HS-27A (cell line): ENCODE measurements at places on chromosomes 6 and 20.

GRCh38 chr6:111210194-111210728 lies 123.0 kb downstream of the SLC16A10 start:
- DNase-seq = peak; percentile 38

DNA sequence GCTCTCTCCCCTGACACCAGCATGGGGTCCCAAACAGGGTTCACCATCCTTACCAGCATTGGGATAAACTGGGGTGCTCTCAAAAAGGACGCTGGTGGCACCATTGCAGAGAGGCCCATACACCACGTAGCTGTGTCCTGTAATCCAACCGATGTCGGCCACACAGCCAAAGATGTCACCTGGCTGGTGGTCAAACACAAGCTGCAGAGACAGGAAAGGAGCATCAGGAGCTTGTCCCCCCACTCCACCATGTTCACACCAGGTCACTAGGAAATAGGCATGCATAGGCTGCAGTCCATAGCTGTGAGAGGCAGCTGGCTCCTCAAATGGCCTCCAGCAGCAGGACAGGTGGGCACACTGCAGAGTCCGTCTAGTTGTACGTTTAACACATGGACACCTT lies 28.8 kb upstream of the APMAP start:
- DNase-seq = no peak

GRCh38 chr20:3804254-3804751 lies 8.2 kb downstream of the CDC25B start:
- DNase-seq = no peak

GRCh38 chr6:167856999-167857660 lies 30.4 kb downstream of the AFDN start:
- DNase-seq = no peak

DNA sequence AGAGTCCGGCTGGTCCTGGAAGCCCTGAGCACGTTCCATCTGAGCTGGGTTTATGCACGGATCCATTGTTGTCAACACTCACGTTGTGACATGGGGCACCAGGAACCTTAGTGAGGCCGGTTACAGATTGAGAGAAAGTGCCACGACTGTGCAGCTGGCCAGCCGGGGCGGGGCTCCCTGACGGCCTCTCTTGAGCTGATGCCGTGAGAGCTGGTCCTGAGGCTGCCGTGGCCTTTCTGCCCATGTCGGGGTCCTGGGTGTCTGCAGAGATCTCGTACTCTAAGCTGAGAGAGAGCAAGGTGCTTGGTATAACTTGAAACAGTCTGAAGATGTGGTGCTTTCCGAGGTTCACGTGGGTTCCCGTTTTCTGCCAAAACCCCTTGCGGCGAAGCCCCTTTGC lies 10.0 kb downstream of the CDH4 start:
- no peak for DNase-seq

DNA sequence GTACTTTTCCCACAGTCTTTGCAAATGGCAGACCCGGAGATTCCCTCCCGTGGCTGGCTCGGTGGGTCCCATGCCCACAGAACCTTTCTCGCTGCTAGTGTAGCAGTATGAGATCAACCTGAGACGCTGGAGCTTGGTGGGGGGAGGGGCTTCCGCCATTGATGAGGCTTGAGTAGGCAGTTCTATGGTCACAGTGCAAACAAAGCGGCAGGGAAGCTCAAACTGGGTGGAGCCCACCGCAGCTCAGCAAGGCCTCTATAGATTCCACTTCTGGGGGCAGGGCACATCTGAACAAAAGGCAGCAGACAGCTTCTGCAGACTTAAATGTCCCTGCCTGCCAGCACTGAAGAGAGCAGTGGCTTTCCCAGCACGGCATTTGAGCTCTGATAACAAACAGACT lies 186.0 kb upstream of the KCNK16 start:
- DNase-seq = no peak

GRCh38 chr20:36235892-36236785 lies at the start of gene AAR2:
Gene AAR2 (plus strand): TSS chr20:36236478. CDS start chr20:36239869, 3,391 bp downstream.
- DNase-seq = peak; percentile 52

GRCh38 chr6:129504456-129504855 lies 205.5 kb downstream of the ARHGAP18 start:
- no peak for DNase-seq

DNA sequence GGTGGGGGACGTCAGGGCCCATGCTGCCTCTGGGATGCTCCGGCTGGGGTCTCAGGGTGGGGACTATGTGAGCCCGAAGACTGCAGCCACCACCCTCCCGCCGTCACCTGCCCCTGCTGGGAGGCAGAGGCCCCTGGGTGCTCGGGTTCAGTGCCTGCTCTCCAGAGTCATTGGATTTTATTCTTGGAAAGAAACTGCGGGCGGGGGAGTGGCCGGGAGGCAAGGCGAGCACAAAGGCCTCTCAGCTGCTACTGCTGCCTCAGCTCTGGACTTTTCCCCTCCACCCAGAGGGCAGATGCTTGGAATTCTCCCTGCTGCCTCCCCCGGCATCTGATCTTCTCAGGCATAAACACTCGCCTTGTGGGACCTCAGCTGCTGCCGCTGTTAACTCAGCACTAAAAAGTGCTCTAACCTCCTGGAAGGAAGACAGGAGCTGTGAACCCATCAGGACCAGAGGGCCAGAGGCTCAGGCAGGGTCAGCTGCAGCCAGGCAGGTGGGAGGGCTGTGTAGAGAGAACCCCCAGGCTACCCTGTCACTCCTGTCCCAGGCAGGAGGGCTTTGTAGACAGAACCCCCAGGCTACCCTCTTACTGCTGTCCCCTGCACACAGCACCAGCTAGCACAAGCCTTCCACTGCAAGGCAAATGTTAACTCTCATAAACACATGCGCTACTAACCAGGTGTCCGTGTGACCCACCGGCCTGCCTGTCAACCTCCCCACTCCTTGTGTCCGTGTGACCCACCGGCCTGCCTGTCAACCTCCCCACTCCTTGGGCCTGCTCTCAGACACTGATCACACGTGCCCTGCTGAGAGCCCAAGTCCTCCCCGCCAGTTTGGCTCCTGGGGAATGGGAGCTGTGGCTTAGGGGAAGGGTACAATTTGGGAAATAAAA lies 9.4 kb upstream of the FRMD1 start:
- no peak for DNase-seq

- DNase-seq = no peak
Observed at GRCh38 chr6:20706238-20706938, 172.1 kb downstream of the CDKAL1 start.

DNA sequence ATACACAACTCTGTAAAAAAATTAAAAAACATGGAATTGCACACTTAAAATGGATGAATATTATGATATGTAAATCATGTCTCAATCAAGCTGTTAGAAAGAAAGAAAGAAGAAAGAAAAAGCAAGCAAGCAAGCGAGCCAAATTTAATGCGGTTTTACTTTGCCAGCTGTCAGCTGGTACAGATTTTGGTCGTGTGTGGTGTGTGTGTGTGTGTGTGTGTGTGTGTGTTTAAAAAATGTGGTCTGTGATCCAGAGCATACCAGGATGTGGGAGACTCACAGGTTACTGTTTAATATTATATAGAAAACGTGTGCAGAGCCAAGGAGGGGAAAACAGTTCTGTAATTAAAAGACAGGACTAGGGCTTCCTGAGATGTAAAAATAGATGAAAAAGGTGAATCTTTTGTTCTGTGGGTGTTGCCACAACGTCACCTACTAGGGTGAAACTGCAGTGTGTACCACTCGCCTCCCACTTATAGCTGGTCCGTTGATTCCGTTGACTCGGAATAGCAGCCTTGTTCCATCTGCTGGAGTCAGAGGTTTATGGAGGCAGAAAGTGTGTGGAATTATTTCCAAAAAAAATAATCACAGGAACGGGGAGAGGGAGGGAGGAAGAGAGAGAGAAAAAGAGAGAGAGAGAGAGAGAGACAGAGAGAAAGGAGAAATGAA lies 197.7 kb downstream of the BCAS1 start:
- no peak for DNase-seq

- no peak for DNase-seq
Observed at GRCh38 chr20:11626551-11626950, 291.1 kb upstream of the BTBD3 start.

DNA sequence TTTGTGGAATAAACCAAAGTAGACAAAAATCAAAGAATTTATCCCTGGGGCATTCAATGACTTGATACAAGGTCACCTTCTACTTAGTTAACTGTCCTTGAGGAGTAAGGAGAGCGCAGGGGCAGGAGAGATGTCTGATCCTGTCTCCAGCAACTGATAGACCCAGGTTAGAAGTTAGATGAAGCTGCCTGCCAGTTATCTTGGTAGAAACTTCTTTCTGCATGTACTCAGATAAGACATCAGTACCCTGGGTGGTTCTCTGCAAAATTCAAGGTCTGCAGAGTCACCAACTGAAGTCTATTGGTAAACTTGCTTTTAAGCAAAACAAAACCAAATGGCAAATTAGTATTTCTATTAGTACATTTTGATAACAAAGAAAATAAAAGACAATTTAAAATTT lies 2.7 kb downstream of the SGK1 start:
- DNase-seq = no peak

- DNase-seq = no peak
Observed at GRCh38 chr6:17621003-17621402, 20.9 kb downstream of the FAM8A1 start.

DNA sequence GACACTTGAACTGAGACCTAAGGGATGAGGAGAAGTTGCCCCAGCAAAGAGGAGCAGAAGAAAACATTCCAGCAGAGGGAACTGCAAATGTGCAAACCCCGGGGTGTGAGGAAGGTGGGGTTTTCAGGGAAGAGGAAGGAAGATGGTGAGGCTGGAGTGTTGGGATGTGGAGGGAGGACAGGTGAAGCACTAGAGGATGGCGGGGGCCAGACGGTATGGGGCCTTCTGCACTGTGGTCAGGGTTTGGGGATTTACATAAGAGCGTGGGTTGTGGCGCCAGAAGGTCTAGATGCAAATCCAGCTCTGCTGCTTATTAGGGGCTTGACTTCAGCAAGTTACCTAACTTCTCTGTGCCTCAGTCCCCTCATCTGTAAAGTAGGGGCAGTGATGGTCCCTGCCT lies 16.0 kb downstream of the DLGAP4 start:
- DNase-seq = no peak

- DNase-seq = no peak
Observed at GRCh38 chr20:36895036-36895435, 19.1 kb downstream of the TLDC2 start.

DNA sequence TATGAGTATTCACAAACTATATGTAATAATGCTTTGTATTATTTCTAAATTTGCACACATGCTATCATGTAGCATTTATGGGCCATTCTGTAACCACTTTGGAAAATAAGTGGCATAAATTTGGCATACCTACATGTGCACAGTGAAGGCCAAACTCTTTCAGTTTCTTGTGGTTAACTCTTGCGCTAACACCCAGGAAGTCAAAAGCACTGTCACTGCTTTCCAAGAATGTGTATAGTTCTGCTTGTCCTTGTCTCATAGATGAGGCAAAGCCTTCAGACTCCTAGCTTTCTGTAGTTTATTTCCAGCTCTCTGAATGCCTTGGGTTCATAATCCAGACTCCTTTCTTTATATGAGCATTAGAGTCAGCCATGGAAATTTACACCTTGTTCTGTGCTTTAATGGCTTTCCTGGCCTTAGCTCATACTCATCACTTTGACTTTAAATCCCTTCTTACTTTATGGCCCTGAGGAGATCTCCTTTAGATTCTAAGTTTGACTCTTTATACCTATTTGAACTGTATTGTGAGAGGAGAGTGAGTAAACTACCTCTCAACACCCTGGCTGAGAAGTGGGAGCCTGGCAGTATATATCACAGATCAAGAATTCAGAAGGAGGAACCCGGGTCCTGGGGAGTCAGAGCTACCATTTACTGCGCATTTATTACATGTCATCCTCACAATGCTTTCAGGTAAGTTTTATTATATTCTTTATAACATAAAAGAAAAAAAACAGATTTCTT lies 949 bp upstream of the SLC17A3 start:
- no peak for DNase-seq

- peak; percentile 5 for DNase-seq
Observed at GRCh38 chr6:101226677-101227135, 166.8 kb upstream of the GRIK2 start.

DNA sequence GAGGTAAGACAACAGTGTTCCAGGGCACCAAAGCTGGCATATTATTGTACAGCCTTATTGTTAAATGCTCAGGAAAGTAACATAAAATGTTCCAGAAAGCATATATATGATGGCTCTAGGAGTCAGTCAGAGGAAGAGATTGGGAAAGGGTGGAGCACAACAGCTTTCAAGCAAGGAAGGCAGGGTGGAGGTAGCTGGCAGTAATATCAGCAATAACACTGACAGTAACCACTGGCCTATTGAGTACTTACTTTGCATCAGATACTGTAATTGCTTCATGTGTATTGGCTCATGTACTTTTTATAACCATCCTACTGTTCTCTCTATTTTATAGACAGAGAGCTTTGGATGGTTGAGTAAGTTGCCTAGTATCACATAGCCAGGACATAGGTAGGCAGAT lies 830.2 kb downstream of the DHX35 start:
- DNase-seq = no peak

DNA sequence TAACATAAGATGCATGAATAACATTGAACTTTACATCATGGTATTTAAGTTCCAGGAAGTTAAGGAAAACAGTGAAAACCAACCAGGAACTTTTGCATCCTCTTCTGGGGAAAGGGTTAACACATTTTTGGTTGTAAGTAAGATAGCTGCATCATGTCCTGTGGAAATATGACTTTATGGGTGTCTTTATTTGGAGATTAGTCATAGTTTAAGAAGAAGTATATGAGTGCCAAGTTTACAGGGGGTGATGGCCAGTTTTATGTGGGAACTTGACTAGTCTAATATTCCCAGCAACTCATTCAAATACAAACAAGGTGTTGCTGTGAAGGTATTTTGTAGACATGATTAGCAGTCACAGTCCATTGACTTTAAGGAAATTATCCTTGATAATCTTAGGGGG lies 78.0 kb downstream of the PDE10A start:
- no peak for DNase-seq

DNA sequence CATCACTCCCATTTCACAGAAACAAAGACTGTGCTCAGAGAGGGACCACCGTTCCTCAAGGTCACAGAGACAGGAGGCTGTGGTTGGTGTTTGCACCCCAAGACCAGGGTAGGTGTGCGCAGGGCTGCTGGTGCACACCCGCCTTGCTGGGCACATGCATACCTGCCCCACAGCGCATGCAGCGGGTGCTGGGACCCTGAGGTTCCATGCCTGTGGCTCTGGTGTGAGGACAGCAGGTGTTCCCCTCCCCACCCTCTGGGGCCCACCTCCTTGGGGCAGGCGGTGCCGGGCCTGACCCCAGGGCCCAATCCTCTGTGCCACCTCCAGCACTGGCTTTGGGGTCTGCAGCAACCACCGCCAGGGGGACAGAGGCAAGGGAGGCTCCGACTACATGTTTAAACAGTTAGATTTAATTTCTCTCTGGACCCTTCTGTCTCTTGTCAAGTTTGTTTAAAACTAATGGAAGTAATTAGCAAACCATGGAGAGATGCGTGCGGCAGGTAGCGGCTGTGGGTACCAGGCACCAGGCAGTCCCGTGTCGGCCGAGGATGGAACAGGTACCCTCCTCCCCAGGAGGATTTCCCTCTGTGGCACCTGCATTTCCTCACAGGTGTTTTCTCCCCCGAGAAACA lies 327.8 kb downstream of the TAF4 start:
- DNase-seq = no peak

GRCh38 chr20:14782731-14783130 lies 445.3 kb upstream of the FLRT3 start:
- no peak for DNase-seq
